H1 (cell line): ENCODE measurements at places on chromosomes 7 and 10.

DNA sequence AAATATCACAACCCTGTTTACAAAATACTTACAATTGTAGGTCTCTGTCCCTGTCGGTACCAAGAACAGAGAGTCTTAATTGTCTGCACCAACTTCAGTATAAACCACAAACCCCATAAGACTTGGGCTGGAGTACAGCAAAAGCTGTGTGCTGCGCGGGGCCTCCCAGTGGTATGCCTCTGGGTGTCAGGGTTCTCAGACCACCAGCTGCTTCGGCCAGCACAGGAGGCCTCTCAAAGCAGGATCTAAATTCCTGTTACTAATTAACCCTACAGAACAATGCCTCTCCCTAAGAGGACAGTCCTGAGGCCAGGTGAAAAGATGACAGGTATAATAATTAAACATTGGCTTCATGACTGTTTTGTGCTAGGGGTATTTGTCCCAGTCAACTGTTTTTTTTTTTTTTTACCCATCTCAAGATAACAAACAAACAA is 957 bp upstream of the SVIL start:
- DNase-seq: no peak

- DNase-seq: no peak
Measured at GRCh38 chr10:80617807-80618206, 80.1 kb downstream of the SH2D4B start.

DNA sequence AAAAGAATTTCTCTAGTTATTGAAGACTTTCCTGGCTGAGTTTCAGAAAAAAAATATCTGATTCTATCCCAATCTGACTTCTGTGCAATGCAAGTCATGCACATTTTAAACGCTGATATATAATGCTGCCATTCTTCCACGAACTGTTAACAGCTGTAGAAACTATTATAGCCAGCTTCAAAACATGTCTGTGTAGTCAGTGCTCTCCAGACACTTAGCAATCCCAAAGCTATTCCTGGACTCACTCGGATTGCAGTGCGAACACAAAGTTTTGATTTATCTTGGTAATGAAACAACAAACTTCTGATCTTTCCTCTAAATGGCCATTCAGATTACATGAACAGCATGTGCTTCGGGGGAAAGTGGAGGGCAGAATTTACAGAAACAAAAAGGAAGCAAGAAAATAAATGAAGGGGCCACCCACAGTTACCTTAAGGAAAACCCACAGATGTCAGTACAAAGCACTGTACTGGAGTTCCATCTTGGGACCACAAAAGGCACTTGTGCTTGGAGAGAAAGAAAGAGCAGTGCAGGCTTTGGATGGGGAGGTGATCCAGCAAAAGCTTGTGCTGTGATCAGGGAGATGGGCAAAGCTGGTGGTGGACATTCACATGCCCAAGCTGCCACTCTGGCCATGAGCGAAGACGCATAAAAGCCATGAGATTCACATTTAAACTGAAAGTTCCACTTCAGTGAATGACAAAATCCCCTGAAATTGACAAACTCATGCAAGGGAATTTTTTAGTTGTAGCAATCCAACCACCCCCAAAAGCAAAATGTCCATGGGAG is 32.1 kb upstream of the ADO start:
- no peak for DNase-seq

- DNase-seq: no peak
Measured at GRCh38 chr10:133474027-133474426, 20.3 kb downstream of the SCART1 start.

GRCh38 chr7:25250386-25250785 is 22.1 kb upstream of the NPVF start:
- DNase-seq: no peak
